Cardiac fibroblast (primary cell): ENCODE measurements at places on chromosomes 6 and 20.

GRCh38 chr20:61942526-61942925 lies 123.2 kb downstream of the TAF4 start:
- DNase-seq = no peak

- DNase-seq = no peak
Observed at GRCh38 chr20:52622081-52622480, 350.1 kb upstream of the TSHZ2 start.

DNA sequence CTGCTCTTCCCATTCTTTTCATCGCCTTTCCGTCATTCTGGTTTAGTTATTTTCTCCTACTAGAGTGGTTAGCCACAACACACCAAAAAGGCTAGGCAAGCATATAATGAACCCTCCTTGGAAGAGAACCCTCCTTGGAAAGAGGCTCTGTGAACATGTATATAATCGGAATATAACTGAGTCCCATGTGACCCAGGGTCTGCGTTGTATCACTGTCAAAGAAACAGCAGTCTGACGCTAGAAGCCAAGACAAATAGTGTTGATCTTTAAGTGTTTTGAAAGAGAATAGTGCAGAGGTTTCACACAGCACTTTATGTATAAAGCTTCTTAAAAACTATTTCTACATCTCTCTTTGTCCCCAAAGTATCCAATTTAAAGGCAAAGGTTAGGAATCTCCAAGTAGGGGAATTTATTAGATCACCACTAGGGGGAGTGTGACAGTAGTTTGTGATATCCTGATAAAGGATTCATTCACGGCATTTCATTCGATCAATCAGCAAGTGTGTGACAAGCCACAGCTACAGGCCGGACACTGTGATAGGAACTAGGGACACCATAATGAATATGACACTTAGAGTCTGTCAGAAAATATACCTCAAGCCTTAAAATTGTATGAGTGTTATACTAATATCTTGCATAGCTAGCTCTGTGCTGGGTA lies 395.3 kb downstream of the CD109 start:
- DNase-seq = peak; percentile 54

DNA sequence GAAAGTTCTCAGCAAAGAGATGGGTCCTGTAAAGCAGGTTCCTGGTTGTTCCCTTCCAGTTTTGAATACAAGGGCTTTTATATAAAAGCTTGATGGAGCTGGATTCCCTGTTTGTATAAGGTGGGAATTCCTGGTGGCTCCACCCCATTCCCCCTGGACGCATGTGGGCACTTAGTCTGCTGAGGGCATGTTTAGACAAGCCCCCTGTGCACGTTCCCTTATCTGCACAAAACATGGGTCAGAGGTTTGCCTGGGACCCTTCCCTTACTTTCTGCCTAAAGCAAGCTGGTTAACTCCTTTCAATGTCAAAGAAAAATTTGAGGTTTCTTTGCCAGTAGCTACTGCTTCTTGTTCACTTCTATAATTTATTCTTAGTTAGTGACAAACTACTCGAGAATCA lies 181.1 kb downstream of the BCKDHB start:
- no peak for DNase-seq

GRCh38 chr6:150695652-150696051 lies 96.0 kb downstream of the PLEKHG1 start:
- DNase-seq = peak; percentile 6

GRCh38 chr6:90460051-90460450 lies 126.8 kb downstream of the MAP3K7 start:
- no peak for DNase-seq

DNA sequence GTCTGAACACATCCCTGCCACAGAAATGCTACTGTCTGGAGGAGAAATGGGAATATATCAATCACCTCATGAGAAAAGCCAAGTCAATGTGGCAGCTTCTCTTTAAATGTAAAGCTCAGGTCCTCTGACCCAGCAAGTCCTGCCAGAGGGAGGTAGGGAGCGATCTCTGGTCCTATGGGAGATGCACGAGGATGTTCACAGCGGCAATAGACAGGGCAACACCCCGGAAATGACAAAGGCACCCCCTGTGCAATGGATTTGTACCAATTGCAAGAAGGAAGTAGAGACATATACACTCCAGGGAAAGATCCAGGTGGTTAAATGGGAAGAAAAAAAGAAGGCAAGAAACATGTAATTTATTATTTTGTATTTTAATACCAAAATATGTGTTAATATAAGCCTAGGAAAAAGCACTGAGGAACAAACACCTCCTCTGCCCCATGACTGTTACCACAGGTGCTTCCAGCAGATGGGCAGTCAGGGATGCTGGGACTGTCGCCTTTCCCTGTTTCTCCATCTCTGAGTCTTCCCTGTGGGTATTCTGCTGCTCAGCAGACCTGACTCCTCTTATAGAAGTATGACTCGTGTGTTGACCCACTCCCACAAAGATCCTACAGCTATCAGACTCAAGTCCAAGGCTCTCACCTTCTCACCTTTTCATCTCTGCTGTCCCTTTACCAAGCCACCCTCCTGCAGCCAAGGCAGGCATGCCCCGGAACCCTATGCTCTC lies 20.8 kb downstream of the ATP9A start:
- DNase-seq = no peak

DNA sequence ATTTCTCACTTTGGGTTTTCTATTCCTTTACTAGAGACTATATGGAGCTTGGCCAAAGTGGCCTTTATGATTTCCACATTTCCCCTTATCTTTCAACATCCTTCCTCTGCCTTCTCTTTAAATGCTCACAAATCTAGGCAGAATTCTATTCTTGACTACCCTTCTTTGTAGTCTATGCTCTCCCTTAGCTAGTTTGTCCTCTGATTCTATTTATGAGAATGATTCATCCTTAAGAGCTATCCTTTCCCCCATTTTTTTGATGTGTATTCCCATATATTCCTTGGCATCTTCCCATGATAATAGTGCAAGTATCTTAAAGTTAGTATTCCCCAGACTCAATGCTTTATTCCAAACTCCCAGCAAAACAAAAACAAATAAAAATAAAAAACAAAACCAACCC lies 53.1 kb downstream of the IL20RA start:
- no peak for DNase-seq

- DNase-seq = no peak
Observed at GRCh38 chr6:160069050-160069454, 52.6 kb upstream of the SLC22A1 start.

DNA sequence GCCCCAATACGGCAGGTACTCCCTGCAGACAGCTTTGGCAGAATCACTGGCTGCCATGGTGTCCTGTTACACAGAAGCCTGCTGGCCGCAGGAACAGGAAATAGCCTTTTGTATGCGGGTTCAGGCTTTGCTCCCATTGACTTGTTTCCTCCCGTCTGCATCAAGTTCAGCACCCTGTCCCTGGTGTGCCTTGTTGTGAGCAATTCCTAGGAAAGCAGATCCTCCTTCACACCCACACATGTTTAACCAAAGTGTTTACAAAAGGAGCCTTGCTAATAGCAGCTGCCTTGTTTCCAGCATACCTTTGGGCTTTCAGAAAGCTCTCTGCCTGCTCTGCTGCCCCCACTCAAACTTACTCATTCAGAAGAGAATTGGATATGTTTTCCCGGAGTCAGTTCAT lies 127.2 kb upstream of the SUPT3H start:
- peak; percentile 71 for DNase-seq

DNA sequence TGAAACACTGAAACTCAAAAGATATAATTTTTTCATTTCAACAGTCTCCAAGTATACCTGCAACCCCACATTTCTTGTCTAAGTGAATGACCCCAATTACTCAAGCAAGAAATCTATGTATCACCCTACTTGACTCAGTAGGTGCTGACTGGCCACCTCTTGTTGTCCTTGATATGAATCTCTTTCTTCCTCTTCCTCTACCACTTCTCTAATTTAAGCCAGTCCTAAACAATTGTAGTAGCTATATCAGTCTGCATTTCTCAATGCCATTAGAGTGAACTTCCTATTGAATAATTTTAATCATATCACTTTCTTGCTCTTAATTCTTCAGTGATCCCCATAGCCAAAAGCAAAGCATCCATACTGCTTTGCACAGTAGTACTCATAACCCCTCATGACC lies 93.2 kb downstream of the NKAIN2 start:
- DNase-seq = no peak

DNA sequence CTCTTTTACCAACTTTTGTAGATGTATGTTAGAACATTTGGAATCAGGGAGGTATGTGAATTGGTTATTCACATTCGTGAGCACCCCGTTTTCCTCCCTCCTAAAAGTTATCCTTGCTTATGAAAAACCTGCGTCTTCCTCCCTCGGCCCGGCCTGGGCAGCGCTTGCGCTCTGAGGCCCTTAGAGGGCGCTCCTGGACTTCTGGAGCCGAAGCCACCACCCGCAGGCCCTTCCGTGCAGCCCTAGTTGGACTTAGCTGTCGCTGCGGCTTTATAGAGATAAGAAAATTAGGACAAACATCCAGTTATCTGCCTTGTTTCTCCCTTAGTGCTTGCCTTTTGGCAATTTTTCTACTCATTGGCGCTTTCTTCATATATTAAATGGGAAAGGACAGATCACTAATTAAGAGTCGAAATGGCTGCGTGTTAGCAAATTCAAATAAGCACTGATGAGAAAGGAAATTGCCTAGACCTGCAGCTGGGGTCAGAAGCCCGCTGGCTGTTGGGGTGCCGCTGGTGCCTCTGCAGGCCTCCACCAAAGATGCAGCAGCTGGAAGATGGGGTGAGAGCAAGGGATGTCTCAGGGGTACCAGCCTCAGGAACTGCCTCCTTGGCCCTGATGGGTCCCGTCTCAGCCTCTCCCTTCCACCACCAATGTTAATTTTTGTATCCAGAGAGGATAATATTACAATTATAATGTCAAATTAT lies 5.2 kb downstream of the FNDC1 start:
- DNase-seq = peak; percentile 78

- DNase-seq = no peak
Observed at GRCh38 chr6:8551386-8551785, 116.0 kb upstream of the SLC35B3 start.

DNA sequence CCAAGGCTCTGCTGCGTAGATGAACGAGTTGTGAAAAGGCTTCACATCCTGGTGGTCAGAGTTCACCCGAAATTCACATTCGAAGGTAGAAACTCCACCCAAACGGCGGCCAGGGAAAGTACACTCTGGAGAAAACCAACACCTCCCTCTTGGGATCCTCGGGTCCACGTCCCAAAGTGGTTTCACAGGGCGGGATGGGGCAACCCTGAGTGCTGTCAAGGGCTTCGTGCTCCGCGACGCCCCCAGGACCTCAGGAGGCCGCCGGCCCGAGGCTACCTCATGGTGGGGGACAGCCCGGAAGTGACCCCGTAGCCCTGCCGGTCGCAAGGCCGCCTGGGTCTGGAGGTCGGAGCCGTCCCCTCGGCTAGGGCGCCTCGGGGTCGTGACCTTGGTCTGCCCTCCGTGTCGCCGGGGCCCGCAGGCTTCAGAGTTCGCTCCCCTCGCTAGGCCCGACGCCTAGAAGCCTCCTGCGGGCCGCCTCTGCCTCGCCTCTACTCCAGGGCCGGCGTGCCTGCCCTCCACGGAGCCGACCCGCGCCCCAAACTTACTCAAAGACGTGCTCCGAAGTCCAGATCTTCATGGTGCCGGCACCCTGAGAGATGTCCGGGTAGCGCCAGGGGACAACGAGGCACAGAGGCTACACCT lies at the start of gene PRELID3B:
PRELID3B (minus strand) TSS at position 636 of the 645 bp plus-strand sequence; CDS start at position 580, 56 bp downstream.
- peak; percentile 50 for DNase-seq

DNA sequence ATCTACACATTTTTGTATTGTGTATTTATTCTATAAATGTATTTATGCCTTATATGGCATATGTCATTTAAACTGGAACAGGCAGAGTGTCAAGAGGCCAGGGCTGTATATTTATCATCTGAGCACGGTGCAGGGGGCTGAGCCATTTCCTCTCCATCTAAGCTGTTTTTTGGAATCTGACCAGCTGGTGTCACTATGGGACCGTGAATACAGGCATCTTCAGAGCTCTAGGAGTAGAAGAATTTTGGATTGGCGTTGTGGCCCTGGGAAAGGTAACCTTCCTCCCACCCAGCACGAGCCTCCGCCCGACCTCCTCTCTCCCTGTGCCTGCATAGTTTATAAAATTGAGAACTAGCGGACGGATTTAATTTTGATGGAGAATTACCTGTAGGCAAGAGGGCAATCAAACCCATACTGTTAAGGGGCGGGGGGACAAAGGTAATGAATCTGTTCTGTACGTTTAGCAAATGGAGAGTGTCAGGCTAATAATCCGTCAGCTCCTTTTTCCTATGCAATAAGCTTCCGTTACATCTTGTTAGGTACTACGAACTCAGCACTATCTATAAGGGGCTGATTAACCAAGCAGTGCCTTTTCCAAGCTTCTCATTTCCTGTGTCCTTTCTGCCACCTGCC lies 29.0 kb upstream of the EEF1E1 start:
- peak; percentile 73 for DNase-seq

GRCh38 chr6:161696801-161697200 lies 422.9 kb upstream of the AGPAT4 start:
- DNase-seq = no peak

DNA sequence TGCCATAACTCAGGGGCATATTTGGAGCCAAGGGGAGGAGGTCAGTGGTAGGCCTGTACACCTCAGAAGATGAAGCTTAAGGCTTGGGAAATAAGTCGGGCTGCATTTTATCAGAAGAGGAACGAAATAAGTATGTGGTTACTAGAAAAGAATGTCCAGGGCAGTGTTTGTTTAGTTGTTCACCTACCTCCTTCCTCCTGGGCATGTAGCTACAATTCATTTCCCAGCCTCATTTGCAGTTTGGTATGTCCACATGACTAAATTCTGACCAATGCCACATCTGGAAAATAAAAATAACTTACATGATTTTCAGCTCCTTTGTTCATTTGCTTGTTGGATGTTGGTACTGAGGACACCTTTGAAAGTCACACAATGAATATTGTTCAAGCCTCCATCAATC lies 294.5 kb upstream of the RGS17 start:
- peak; percentile 5 for DNase-seq

GRCh38 chr6:21003780-21004541 lies 469.7 kb downstream of the CDKAL1 start:
- DNase-seq = peak; percentile 89

DNA sequence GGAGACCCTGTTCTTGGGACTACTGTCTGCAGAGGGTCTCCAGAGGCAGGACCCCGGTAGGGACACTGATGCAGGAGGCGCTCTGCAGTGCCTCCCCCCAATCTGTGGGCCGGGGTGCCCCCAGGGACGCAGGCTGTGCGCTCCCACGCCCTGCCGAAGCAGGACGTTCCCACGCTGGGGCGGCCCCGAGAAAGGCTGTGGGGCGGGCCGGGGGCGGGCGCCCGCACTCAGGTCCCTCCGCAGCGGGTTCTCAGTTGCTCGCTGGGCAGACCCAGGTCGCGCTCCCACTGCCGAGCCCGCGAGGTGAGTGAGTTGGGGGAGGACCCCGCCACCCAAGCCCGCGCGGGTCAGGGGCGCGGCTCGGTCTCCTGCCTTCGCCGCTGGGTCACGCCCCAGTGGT lies at the start of gene COX4I2:
COX4I2 (plus strand) TSS at position 253 of the 400 bp plus-strand sequence. CDS start 1,106 bp downstream, outside the sequence.
- DNase-seq = no peak

- DNase-seq = no peak
Observed at GRCh38 chr6:138555421-138555988, 56.2 kb upstream of the NHSL1 start.
